Renal cortical epithelial cell (primary cell): ENCODE measurements at places on chromosomes 3 and 15.

- no peak for DNase-seq
Observed at GRCh38 chr3:183802989-183803388, 22.4 kb downstream of the MAP6D1 start.

DNA sequence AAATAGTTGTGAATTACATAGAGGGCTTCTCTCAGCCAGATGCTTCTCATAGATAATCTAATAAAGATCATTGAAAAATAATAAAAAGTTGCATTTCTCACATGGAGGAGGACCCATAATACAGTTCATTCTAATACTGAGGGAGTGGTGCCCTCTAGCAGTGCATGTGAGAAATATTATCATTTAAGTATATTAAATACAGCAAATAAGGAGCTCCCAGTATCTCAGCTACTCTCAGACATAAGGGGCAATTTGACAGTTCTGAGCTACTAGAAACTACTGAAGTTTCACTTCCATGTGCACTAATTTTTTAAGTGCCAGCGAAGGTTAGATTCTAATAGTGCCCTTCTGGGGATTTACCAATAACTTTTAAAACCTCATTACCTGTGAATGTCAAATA lies 188.3 kb downstream of the IL5RA start:
- DNase-seq = peak; percentile 11

GRCh38 chr15:48472756-48473155 lies 141.5 kb downstream of the DUT start:
- peak; percentile 9 for DNase-seq

- DNase-seq = peak; percentile 66
Observed at GRCh38 chr15:89888214-89888804, 5.5 kb downstream of the AP3S2 start.
